ENCODE measurements at places on chromosomes 3 and 15.
A peak's percentile ranks its signal among the peaks of the same experiment; 100 is the strongest.

- no peak for DNase-seq
Measured at GRCh38 chr3:112973325-112974177, 1.4 kb downstream of the CD200R1 start.

- no peak for DNase-seq
Measured at GRCh38 chr15:66614951-66615760, 49.4 kb upstream of the LCTL start.

DNA sequence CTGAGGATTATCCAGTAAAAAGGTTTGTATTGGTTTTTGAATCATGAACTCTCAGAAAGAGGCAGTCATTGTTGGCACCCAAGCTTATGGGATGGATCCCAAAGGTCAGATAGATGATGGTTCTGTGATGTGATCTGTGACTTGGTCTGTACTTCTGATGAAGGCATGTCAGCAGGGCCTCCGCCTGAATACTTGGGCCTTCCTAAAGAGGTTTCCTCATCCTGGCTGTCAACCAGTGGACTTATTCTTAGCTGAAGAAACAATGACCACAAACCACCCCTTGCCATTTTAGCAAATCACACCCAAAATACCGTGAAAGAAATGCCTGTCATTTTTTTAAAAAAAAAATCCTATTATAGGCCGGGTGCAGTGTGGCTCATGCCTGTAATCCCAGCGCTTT, 48.2 kb upstream of the SLC9A9 start:
- no peak for DNase-seq

GRCh38 chr3:17412950-17413530, 329.4 kb downstream of the TBC1D5 start:
- peak; percentile 26 for DNase-seq

DNA sequence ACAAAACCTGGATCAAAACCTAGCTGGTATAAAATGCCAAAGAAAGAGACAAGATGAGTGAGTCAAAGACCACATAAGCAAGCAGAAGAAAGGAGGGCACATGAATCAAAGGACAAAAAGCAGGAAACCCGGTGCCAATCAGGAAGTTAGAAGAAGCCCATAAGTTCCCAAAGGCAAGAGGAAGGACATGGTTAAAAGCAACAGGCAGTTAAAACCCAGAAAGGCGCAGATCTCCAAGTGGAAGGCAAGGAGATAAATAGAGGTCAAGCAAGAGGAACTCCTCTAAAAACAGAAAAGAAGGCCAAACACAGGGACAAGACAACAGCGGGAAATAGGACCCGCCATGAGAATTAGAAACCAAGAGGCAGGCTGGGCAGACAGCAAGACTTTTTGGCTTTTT, 4.4 kb downstream of the TMOD2 start:
- no peak for DNase-seq

DNA sequence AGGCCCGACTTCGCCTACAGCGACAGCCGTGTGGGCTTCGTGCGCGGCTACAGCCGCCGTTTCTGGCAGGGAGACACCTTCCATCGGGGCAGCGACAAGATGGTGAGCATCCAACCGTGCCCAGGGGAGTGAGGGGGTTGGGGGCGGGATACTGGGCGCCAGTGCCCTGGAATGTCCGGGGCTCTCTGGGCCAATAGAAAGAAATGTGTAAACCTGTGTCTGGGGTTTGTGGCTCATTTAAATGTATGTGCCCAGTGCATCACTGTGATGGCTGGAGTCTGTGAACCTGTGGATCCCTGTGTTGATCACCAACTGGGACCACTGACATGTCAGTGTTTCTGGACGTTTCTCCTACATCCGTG, 423 bp downstream of the CHAC1 start:
- DNase-seq, result no peak

GRCh38 chr3:125375950-125376679, 990 bp upstream of the ZNF148 start:
- DNase-seq, result peak; percentile 65

DNA sequence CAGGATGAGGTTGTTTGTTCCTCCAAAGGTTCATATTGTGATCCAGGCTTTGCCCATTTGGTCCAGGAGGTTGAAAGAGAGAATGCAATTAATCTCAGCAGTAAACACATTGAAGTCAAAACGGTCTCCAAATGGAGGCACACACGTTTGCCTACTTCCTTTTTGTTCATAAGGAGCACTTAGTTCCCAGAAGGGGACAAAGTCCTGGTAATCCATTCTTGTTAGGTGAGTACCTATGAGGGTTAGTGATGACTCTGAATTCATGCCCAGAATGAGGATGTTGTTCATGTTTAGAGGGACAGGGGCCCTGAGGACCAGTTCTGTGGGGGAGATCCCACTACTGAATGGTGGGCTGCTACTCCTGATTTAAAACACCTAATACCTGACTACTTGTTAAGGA, 177.7 kb downstream of the ALDH1A2 start:
- no peak for DNase-seq

- no peak for DNase-seq
Measured at GRCh38 chr3:171122240-171122639, 95.7 kb upstream of the SLC2A2 start.

DNA sequence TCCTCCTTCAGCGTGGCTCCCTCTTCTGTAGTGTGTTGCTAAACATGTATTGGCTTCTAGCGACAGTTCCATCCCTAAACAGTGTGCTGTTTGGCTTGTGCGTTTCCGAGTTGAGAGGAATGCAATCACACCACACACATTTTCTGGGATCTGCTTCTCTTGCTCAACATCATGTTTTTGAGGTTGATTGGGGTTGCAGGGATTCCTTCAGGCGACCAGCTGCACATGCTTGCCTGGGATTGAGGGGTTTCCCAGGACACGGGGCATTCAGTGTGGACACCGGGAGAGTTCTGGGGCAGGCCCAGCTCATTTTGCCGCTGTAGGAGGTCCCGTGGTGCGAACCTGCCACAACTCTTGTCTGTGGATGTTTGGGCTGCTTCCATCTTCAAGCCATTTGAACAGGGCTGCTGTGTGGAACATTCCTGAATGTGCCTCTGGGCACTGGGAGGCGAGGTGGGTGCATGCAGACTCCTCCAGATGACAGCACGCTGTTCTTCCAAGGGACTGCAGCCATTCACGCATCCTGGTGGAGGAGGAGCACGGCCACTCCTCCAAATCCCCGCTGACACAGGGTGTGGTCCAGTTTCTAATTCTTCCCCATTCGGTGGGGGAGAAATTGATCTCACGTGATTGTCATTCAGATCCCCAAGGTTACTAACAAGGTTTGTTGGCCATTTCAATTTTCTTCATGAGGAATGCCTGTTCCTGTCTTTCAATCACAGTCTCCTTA, 82.8 kb downstream of the PLXNA1 start:
- no peak for DNase-seq

- no peak for DNase-seq
Measured at GRCh38 chr3:13177236-13177635, 104.0 kb upstream of the IQSEC1 start.

- no peak for DNase-seq
Measured at GRCh38 chr3:8593021-8593827, 51.4 kb downstream of the SSUH2 start.

DNA sequence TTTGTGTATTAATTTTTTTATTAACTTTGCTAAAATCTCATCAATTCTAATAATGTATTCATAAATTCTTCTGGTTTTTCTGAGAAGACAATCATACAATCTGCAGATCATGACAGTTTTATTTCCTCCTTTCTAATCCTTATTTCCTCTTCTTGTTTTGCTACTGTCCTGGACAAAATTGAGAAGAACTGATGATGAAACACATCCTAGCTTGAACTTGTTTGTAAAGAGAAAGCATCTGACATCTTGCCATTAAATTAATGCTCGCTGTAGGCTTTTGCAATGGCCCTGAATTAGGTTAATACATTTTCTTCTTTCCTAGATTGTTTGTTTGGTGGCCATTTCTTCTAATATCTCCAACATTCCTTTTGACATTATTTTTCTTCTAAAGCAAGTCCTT, 110.9 kb upstream of the TPM1 start:
- DNase-seq, result no peak

DNA sequence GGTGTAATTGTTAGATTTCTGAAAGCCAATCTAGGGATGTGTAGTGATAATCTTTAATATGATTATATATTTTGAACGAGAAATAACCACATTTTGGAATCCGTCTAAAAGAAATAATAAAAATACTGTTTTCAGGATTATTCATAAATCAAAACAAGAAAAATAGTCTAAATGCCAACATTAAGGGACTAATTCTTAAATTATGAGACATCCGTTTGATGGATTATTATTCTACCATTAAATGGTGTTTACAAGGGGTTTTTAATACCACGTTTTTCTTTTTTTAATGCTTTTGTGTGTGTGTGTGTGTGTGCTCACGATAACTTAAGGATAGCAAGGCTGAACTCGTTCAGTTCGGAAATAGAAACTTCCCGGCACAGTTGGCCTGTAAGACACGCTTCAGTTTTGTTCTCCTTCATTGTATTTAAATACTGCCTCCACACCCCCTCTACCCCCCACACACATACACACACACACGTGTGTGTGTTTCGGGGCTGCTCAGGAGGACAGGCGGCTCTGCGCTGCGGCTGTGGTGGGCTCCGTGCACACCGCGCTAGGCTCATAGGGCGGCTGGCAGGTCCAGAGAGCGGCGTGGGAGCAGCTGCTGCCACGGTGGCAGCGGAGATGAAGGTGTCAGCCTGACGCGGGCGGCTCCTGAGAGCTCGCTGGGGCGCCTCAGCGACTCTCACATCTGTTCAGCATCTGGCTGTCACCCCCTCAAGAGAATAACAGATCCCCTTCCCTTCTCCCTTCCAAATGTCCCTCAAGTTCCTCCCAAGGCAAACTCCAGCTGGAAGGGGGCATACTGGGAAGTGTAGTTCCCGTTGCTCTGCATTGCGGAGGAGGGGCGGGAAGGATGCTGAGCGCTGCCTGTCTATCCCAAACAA, 23.0 kb upstream of the ANP32A start:
- DNase-seq, result no peak

- DNase-seq, result no peak
Measured at GRCh38 chr3:44424758-44425157, 52.7 kb downstream of the ZNF445 start.

DNA sequence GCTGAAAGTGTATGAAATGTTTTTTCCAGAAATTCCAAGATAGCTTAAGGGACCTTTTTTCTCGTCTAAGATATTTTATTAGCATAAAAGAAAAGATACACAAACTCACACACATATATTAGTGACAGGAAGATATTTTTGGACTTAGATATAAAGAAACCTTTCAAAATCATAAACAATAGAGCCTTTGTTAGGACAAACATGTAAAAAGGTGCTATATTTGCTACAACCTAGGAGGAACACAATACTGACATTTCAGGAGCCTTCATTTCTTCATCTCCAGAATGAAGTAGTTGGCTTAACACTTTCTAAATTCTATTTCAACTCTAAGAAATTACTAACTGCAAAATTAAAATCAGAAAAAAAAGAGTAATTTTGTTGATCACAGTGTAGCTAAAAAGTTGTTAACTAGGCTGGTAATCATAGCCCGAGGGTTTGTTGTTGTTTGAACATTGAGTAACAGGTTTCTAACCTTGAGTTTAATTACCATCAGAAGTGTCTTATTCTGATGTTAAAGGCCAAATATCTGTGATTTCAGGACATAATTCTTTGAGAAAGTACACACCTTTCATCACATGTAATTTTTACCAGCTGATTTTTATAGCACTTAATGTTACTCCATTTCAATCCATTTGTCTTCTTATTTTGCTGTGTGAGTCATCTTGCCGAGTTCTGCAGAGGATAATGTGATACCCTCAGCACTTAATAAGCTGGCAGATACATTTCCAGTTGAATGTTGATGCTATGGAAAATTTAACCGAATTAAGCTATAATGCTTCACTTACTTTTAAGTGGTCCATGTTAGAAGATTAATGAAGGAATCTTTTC, 97.3 kb downstream of the MBNL1 start:
- DNase-seq, result no peak

- no peak for DNase-seq
Measured at GRCh38 chr3:139109271-139109670, 64.6 kb upstream of the PRR23C start.

DNA sequence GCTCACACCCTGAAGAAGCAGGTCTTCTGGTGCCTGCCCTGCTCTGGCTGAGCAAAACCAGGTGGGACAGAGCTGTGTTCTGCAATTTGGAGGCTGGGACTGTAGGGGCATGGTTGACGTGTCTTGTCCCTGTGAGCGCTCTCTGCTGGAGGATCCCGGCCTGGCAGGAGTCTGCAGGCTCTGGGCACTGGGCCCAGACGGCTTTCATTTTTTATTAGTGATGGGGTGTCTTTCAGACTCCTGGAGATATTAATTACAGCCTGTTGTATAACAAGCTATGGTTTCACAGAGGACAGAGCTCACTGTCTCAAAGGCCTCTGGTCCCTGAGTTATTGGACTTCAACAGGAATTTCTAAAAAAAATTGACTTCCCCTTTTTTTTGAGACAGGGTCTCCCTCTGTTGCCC, 29.5 kb upstream of the ZNF710 start:
- DNase-seq, result peak; percentile 24

DNA sequence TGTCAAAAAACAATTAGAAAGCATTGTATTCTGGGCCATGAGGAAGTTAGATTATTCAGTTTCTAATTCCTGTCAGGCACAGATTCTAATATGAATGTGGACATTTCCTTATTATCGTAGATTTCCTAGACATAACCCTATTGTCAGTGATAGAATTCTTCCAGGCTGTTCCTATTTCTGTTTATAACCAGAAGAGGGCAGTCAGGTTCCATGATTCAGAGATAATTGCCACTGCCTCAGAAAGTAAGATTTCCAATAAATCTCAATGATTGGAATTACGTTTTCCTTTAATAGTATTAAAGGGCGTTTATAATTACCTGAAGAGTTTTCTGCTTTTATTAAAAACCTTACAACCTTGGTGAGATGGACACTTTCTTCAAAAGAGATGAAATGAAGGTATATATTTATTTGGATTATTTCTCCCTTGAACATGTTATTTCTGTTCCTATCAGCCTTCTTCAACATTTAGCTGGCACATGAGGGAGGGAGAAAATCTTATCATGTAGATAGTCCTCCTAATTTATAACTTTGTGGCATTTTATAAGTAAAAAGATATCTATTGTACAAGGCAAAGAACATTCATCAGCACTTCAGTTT, 439.2 kb downstream of the MCTP2 start:
- peak; percentile 71 for DNase-seq

- DNase-seq, result no peak
Measured at GRCh38 chr15:83721031-83721430, 67.1 kb downstream of the ADAMTSL3 start.

DNA sequence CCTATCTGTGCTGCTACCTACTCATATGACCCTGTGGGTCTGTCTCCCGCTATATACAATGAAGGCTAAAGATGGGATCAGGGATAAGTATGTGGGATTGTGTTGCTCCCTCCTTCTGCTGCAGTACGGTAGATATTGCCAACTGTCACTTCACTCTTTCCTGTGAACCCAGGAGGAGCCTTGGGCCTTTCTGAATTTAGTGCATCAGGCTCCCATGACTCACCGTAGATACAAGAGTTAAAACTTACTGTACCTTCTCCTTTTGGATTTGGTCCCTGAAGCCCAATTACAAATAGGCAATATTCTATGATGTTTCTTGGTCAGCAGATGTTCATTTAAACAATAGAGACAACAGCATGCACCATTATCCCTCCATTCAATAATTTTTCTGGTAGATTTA, 27.4 kb downstream of the MITF start:
- no peak for DNase-seq

DNA sequence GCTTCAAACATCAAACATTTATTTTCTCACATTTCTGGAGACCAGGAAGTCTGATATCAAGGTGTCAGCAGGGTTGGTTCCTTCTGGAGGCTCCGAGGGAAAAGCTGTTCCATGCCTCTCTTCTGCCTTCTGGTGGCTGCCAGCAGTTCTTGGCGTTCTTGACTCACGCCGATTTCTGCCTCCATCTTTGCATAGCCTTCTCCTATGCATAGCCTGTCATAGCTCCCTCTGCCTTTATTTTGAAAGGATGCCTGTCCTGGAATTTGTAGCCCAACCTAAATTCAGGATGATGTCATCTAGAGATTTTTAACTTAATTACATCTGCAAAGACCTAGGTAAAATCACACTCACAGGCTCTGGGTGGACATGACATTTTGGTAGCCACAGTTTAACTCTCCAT, 70.4 kb downstream of the RGMA start:
- DNase-seq, result no peak
